ENCODE measurements at places on chromosomes 11 and 22.

GRCh38 chr11:65645710-65646109 lies 7.8 kb downstream of the SIPA1 start:
- no peak for DNase-seq

DNA sequence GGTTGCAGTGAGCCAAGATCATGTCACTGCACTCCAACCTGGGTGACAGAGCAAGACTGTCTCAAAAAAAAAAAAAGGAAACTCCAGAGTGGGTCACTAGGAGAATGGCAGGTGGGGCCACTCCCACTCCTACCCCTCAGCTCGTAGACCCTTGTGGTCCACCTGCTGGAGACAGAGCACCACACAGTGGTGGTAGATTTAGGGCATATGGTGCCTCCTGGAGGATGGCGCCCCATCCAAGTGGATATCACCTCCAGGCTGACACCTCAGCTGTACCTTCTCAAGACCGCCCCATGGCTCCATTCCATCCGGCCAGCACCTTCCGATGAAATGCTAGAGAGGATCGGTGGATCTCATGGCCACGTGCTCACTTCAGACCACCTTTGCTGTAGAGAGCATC lies 6.2 kb downstream of the CYTH4 start:
- no peak for DNase-seq

DNA sequence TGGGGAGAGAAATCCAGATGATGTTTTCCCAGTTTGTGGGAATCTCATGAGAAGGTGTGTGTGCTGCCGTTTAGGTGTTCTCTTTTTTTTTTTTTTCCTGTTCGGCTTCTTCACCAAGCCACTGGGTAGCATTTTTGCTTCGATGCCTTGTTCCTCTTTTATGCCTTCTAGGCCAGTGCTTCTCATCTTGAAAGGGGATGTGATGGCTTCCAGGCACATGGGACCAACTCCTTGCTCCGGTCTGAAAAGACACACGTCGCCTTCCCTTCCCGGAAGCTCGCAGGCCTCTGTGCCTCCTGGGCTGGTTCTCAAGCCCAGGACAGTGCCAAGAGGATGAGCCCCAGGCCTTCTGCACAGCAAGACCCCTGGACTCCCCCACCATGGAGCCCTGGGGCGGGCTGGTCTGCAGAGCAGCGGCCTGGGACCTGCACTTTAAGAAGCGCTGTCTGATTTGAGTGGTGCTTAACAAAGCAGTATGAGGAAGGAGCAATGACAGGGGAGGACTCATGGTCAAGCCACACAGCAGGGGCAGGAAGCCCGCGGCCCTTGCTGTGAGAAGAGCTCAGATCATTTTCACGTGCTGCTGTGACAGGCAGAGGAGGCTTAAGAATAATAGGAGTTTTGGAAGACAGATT lies 158.8 kb downstream of the MPPED1 start:
- DNase-seq, result no peak

- no peak for DNase-seq
Measured at GRCh38 chr11:129574431-129574830, 198.8 kb downstream of the BARX2 start.

DNA sequence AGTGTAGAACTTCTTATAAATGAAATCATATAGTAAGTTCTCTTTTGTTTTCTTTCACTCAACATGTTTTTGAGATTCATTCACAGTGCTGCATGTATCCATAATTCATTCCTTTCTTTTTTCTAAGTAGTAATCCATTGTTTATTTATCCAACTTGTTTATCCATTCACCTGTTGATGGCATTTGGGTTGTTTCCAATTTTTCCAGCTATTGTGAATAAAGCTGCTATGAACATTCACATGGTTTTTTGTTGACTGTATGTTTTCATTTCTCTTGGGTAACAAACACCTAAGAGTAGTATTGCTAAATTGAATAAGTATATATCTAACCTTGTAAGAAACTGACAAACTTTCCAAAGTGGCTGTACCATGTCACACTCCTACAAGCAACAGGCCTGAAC lies 23.5 kb downstream of the MRTFA start:
- no peak for DNase-seq

Measured in stimulated activated naive CD8-positive, alpha-beta T cell treated with anti-CD3 and anti-CD28 coated beads, Interleukin-15, Interleukin-2, amounts not matched to agents 100 U/mL and 50 U/mL, for 24 hours (primary cell).